ENCODE measurements at places on chromosomes 6 and 20.

GRCh38 chr6:19827247-19827646 is 9.9 kb upstream of the ID4 start:
- DNase-seq, result no peak

GRCh38 chr20:4014031-4014474 is 1.3 kb downstream of the RNF24 start:
- peak; percentile 73 for DNase-seq

- no peak for DNase-seq
These were observed 136.7 kb downstream of the PHACTR3 start for GRCh38 chr20:59741073-59741472.

- DNase-seq, result no peak
These were observed 23.8 kb upstream of the SAMHD1 start for GRCh38 chr20:36975099-36975818.

DNA sequence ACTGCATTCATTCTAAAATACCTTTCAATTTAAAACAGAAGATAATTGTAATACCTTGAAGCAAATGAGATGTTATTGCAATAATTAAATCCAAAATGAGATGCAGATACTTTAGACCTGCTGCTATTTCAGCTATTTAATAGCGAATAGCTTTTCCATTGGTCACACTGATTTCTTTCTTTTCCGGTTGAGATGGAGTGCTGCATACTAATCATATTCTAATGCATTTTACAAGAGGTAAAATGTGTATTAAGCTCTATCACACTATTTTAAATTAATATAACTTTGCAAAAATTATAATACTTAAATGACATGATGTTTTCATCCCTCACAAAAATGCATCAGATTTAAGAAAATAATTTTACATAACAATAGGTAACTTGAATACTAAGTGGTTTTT is 74.0 kb downstream of the ADGRB3 start:
- DNase-seq, result no peak

All from renal pelvis (tissue), 12 donors.